Dermis microvascular lymphatic vessel endothelial cell (primary cell): ENCODE measurements at places on chromosomes 5 and 9. TPM values are rescaled to one million over a fixed set of nuclear protein-coding genes. Genes with fewer than 3 reads are reported as not detected.

DNA sequence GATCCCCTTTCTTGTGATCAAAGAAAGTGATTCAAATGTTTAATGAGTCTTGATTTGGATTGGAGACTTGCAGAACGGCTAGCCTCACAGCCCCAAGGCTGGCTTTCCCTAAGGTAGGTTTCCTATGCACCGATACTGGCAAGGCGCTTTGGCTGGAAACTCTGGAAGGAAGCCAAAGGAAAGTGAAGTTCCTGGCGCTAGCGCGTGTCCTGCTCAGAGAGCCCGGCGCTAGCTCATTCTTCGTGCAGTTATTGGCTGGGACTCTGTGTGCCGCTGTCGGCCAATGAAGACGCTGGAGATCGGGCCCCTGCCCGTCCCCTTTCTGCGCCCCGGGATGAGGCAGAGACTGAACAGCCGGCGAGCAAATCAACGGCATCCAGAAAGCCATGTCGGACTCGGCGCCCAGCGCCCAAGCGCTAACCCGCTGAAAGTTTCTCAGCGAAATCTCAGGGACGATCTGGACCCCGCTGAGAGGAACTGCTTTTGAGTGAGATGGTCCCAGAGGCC, at the start of gene PCDHGC3:
TSS of gene PCDHGC3 (plus strand) at position 342 of the 507 bp plus-strand sequence. CDS start at position 493, 151 bp downstream.
- DNase-seq, result peak; percentile 83

DNA sequence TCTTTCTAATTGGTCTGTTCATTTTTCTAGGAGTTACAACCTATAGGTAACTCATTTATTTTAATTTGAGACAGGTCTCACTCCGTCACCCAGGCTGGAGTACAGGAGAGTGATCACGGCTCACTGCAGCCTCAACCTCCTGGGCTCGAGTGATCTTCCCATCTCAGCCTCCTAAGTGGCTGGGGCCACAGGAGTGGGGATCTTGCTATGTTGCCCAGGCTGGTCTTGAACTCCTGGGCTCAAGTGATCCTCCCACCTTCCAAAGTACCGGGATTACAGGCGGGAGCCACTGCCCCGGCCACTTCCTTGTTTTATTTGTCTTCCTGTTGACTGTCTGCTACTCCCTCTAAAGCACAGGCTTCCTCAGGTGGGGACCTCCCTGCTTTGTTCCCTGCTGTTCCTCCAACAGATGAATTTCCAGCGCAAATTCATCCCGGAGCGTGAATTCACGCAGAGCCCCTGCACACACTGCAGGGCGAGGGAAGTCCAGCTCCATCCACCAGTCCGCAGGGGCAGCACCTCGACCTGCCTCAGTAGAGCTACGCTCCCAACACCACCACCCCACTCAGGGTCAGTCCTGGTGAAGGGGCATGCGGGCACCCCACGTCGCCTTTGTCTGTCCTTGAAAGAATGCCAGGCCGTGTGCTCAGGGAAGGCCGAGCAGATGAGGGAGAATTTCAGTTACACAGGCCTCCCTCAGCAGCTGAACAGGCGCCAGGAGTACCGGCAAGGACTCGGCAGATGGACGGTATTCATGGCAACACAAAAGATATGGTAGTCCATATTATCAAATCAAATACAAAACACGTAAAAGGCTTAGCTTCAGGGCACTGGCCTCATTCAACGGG, 6.3 kb downstream of the QSOX2 start:
- DNase-seq, result no peak

DNA sequence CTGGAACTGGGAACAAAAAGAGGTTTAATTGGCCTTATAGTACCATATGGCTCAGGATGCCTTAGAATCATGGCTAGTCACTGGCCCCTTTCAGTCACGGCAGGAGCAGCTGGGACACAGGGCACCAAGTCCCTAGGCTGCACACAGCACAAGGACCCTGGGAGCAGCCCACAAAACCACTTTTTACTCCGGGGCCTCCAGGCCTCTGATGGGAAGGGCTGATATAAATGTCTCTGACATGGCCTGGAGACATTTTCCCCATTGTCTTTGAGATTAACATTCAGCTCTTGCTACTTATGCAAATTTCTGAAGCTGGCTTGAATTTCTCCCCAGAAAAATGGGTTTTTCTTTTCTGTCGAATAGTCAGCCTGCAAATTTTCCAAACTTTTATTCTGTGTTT, 1026.4 kb upstream of the COX7C start:
- DNase-seq, result no peak

The SLC46A2 gene
- total RNA-seq, result not detected in 2 replicates

The URM1 gene
- total RNA-seq, result 47.8 and 66.2 TPM in 2 replicates

The PCDHGA5 gene
- 0.26 and 0.63 TPM in 2 replicates for total RNA-seq

DNA sequence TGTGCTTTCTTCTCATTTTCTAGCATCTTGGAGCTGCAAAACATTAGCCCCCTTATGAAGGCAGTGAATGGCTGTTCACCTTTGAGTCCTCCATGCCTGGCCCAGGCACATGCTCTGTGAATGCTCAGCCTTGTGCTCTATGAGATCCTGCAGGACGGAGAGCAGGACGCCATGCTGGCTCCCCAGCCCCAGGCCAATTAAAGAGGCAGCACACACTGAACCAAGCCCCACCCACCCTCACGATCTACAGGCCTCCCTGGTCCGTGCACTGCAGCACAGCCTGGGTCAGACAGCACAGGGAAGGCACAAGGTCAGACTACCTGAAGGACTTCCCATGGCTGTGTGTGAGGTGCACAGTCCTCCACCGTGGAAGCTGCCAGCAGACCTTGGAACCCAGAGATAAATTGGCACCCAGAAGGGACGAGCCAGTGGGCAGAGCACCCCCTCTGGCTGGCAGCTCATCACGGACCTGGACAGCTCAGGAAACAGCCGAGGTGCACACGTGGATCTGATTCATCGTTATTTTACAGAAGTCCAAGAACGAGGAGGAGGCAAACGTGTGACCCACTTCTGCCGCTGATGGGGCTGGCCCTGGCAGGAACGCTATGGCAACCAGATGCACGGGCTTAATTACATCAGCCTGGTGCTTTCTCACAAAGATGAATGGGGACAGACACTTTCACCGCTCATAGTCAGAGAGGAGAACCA, 59.5 kb downstream of the OLFM1 start:
- DNase-seq, result no peak

The BTNL8 gene
- total RNA-seq, result 0.13 TPM in 1 of 2 replicates, not detected in the other

The TDRD7 gene
- total RNA-seq, result 13.6 and 14.9 TPM in 2 replicates

GRCh38 chr5:135271533-135272310, 127.3 kb downstream of the MACROH2A1 start:
- no peak for DNase-seq

The TUSC1 gene
- 7.6 and 11.5 TPM in 2 replicates for total RNA-seq

The PTGDS gene
- total RNA-seq, result 0.13 and 0.25 TPM in 2 replicates

DNA sequence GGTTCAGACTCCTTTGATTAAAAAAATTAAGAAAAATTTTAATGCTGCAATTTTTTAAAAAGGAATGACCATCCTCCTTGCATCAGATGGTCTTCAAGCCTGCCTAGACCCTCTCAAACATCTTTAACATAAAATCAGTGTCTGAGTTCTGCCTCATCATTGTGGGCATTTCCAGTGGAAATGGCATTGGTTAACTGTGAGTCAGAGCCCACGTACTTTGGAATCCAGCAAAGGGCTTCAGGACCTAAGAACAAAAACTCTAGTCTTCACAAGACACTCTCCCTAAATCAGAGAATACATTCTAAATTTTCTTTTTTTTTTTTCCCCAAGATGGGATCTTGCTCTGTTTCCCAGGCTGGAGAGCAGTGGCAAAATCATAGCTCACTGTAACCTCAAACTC, 9.4 kb upstream of the C5orf15 start:
- no peak for DNase-seq

- no peak for DNase-seq
Measured at GRCh38 chr5:58794875-58795274, 212.0 kb downstream of the RAB3C start.

The PCA3 gene
- 0.25 TPM in 1 of 2 replicates, not detected in the other for total RNA-seq

GRCh38 chr5:170087168-170087817, 18.4 kb upstream of the FOXI1 start:
- no peak for DNase-seq

The GRPEL2 gene
- 44.0 and 103 TPM in 2 replicates for total RNA-seq

GRCh38 chr9:120438836-120439546, 141.0 kb downstream of the CDK5RAP2 start:
- peak; percentile 29 for DNase-seq

DNA sequence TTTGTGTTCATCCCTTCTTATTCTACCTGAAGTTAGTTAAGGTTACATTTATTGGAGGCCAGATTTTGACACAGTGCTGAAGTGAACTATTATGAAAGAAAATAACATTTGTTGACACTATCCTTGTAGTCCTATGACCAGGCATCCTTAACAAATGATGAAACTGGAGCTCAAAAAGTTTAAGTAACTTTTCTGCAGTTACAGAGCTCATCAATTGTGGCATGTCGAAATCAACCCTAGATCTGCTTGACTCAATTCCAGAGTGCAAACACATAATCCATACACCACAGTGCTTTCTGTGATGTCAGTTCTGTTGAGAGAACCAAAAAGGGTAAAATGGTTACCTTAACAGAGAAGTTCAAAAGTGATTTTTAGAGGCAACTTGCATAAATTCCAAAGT, 28.6 kb downstream of the KCNN2 start:
- no peak for DNase-seq
